ENCODE measurements at places on chromosomes 11 and 22.

GRCh38 chr11:87961606-87962005 is 213.6 kb downstream of the RAB38 start:
- no peak for DNase-seq

DNA sequence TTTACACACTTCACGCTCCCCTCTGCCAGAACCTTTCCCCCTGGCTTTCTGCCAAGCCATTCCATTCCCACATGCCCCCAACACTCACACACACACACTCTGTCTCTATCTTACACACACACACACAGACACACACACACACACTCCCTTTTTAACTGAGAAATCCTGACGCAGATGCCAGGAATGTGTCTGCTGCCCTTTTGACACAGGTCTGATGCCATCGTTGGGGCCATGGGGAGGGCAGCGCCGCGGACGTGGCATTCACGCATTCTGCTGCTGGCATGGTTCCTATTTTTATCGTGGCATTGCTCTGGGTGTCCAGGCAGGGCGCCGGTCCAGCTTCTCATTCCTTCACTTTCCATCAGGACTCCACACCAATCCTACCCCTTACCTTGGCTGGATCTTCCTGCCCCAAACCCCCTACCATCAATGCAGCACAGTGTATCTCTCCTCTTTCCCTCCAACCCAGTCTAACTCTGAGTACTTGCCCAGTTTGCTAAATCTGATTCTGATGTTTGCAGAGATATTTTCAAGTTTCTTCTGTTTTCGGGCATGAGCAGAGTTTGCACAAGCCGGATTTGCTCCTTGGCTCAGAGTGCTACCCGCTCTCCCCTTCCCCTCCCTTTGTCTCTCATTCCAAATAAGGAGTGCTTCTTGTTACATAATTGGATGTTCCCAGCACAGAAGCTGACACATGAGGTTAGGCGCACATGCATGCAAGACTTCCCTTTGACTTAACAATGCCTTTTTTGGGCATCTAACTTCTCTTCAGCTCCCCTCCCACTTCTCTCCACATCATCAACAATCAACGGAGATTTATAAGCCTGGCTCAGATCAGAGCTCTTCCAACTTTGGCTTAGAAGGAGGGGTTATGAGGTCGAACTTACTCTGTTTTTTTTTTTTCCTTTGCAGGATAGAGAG is 18.8 kb downstream of the SNX19 start:
- no peak for DNase-seq

DNA sequence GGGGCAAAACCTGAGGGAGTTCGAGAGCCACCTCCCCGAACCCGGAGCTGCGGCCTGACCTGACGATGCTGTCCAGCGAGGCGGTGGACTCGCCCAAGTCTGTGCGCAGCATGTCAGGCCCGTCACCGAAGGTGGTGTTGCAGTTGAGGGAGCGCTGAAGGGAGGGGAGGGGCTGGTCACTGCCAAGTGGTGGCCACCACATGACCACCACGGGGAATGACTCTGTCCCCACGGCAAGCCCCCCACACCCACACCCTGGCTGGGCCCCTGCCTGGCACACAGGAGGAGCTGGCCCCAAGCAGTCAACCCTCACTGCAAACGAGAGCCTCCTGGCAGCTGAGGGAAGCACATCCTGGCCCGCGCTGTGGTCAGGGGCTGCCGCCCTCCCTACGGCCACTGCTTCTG is 30.8 kb downstream of the TRMU start:
- DNase-seq = no peak

DNA sequence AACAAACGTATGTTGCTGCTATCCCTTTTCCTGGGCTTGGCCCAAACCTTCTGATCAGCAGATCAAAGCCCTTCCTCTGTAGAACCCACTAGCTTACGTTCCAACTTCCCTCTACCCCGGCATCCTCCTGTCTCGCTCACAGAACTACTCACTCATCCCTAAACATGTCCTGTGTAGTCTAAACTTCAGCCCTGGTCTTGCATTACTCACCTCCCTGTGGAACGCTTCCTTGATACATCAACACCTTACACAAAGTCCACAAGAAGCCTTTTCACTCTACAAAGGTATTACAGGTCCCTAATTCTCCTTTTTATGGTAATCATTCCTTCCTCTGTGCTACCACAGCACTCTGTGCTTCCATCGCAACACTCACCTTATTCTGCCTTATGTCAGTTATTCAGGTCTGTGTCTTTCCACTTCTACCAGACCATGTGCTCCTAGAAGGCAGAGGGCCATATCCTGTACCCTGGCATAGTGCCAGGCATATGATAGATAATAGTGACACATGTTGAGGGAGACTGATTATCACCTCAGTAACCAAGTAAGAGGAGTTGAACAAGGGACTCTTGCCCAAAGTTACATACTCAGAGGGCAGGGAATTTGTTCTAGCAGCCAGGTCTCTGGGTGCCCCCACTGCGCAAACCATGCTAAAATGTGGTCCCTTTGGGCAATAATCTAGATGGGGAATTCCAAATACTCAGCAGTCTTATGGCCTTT is 41.6 kb downstream of the USP35 start:
- no peak for DNase-seq

DNA sequence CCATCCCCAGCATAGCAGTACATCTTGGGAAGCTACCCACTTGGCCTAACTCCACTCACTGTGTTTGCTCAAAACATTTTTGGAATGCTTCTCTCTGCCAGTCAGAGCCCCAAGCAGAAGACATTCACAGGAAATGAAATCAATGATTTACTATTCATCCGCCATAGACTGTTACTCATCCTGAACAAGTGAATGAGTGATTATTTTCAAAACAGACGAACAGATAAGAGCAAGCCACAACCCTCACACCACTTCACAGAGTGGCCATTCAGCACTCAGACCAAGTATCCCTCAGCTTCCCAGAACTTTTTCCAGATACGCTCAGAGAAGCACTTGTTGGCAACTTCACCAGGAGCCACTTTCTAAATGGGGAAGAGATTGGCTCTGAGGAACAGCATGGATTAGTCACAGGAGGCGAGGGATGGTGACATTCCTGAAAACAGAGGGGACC is 13.0 kb upstream of the UBASH3B start:
- no peak for DNase-seq

DNA sequence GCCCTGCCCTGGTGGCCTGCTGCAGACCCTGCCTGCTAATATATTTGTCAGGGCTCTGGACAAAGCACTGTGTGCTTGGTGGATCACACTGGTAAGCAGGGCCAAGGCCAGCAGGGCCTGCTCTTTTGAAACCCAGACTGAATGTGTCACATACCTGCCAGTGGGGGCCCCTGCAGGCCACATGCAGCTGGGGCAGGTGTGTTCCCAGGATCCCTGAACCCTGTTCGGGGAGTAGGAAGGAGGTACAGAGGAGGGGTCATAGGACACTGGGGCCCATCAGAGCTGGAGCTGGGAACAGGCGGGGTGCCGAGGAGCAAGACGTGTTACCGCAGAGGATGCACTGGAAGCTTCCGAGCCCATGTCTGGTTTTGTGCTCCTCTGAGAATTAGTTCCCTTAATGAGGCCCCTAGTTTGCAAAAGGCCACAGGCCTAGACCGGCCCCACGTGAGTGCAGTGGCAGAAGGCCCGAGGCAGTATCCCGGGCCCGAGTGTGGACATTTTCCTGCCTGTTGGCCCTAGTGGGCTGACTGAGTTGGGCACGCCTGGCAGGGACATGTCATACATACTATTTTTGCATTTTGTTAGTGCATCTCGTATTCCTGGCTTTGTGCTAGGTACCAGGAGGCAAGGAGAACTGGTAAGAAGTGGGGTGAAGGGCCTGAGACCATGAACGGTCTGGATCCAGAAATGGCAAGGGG is 11.2 kb upstream of the ACR start:
- DNase-seq = no peak

DNA sequence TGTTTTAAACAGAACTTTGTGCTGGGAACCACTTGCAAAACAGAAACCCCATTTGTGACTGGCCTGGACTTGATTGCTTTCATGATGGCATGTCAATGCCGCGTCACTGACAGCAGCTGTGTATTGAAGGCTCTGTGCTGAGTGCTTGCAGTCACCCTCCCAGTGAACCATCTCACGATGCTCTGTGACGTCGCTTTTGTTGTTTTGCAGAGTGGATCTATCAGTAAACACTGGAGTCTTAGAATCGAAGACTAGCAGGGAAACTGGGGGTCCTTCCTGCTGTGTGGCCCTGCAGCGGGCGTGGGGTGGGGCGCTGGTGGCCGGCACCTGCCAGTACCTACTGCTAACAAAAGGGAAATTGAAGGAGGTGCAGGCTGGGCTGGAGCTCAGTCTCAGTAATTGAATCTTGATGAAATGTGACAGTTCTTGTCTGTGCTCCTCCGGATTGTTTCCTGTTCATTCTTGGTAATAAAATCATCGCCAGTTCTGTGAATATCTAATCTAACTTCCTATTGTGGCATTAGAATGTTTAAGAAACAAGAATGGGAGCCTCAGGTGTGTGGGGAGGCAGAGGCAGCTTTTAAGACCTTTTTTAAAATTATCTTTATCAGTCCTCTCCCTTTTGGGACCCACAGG is 50.5 kb upstream of the PARVG start:
- DNase-seq = no peak

GRCh38 chr11:91104237-91104636 is 881.4 kb upstream of the CHORDC1 start:
- no peak for DNase-seq

- no peak for DNase-seq
Observed at GRCh38 chr11:15607361-15608036, 492.8 kb downstream of the INSC start.

- DNase-seq = no peak
Observed at GRCh38 chr22:47233316-47234243, 471.1 kb downstream of the TBC1D22A start.

GRCh38 chr11:71252770-71253730 is 673 bp upstream of the SHANK2 start:
- DNase-seq = no peak

- DNase-seq = no peak
Observed at GRCh38 chr11:19445771-19446170, 205.0 kb upstream of the E2F8 start.

- no peak for DNase-seq
Observed at GRCh38 chr11:108693852-108694251, 29.0 kb downstream of the DDX10 start.

- DNase-seq = no peak
Observed at GRCh38 chr11:131392528-131393255, 22.3 kb downstream of the NTM start.

DNA sequence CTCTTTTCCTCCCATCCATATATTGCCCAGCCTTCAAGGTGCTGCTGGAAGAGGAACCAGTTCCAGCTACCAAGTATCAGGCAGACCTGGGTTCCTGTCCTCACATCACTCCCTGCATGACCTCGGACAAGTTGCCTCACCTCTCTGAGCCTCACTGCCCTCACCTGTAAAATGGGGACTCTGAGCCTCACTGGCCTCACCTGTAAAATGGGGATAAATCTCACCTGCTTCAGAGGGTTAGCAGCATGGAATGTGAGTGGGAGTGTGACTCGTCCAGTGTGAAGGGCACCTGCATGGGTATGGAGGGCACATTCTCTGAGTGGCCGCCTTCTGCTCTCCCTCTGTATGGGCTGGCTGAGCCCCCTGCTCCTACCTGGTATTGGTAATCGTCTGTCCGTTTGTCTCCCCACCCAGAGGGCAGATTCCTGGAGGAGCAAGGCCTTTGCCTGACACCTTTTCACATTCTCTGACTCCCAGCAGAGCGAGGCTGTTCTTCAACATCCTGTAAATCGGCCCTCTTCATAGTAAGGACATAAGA is 3.7 kb downstream of the GRIK4 start:
- no peak for DNase-seq

DNA sequence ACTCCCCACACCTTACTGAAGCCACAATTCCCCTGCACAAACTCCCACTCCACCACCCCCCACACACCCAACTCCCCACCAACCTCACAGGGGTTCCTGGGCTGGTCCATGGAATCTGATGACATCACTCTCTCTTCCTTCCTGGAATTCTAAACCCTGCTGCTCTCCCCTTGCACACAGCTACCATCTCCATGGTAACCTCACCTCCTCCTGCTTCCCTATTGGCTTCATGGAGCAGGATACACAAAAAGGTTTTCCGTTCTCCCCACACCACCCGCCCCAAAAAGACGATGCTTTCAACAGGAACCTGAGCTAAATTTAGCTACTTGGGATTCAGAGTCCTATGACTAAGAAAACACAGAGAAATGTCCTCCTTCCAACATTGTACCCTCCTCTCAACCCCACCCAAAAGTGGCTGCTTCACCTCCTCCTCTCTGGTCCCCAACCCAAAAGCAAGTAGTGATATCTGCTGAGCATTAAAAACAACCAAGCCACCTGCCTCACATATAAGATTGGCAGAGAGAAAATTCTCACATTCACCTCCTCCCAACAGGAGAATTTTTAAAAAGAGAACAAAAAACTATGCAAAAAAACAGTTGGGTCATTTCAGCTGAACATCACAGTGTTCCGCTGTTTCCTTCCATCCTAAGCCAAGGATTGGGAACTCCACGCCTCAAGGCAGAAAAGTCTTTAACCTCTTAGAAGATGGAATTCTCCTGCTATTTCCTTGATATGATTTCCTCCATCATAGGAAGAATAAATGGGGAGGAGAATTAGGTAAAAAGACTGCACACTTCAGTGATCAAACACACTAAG is 66.9 kb downstream of the RBFOX2 start:
- no peak for DNase-seq

DNA sequence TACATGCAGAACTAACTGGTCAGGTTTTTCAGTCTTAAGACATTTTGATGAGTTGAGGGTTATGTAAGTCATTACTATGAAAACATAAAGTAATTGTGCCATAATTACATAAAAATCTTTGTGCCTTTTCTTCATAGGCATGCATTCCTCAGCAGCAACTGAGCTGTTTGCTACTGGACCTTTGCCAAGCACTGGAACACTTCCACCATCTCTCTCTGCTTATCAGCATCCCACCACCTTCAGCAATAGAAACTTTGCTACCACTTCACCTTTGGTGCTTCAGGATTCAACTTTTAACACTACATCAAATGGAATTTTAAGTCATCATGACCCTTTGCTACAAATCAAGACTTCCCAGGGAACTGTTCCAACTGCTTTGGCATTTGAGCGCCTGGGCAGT is 39.0 kb downstream of the QSER1 start:
- DNase-seq = no peak

DNA sequence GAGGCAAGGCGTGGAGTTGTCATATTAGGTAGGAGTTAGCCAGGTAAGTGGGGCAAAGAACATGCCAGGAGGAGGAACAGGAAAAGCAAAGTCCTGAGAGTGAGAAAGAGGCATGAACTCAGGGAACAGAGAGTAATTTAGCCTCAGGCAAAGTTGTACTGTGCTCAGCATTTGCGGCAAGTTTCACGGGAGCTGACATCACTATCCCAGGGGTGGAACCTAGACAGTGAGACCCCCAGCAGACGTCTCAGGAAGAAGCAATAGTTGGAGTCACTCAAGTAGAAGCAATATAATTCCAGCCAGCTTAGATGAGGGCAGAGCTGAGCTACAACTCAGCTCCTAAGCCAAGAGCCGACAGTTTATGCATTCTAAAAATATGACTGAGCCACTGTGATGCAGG is 426.0 kb upstream of the ISX start:
- no peak for DNase-seq

- no peak for DNase-seq
Observed at GRCh38 chr11:74018331-74019005, 9.6 kb upstream of the UCP3 start.

- DNase-seq = no peak
Observed at GRCh38 chr22:49966041-49966773, 5.6 kb downstream of the PIM3 start.

- DNase-seq = no peak
Observed at GRCh38 chr22:19287889-19288288, 3.6 kb downstream of the CLTCL1 start.
